ENCODE measurements at places on chromosomes 5 and 9.

DNA sequence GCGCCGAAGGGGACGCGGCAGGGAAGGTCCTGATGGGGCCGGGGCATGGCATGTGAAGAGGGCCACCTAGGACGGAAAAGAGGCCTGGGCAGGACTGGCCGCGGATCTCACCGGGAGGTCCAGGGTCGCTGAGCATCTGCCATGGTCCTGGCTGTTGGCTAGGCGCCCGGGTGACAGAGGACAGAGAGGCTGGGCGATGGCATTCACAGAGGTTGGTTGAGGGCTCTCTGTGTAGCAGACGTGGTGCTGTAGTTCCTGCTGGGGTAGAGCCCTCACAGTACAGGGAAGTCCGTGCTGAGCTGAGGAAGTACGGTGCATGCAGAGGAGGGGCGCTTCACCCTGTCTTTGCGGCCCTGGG lies 427 bp downstream of the PCYOX1L start:
- DNase-seq = no peak

- DNase-seq = peak; percentile 19
Observed at GRCh38 chr5:141338538-141339306, at the start of gene PCDHGA2. Gene PCDHGA2, plus strand, starts transcription at chr5:141338760.

DNA sequence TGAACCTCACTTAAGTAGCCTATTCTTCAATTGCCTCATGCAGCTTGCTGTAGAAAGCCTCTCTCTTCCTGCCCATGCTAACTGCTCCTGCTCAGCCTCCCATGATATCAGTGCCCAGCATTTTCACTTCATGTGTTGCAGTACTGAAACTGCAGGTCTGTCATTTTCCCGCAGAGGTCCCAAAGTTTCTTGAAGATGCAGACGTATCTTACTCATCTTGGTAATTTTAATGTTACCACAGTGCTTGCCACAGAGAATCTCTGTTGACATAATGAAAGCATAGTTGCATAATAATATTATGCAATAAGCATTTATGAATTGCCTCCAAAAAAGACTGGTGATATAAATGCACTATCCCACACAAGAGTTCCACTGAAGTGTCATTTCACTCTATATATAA lies 561.1 kb upstream of the DAP start:
- no peak for DNase-seq

DNA sequence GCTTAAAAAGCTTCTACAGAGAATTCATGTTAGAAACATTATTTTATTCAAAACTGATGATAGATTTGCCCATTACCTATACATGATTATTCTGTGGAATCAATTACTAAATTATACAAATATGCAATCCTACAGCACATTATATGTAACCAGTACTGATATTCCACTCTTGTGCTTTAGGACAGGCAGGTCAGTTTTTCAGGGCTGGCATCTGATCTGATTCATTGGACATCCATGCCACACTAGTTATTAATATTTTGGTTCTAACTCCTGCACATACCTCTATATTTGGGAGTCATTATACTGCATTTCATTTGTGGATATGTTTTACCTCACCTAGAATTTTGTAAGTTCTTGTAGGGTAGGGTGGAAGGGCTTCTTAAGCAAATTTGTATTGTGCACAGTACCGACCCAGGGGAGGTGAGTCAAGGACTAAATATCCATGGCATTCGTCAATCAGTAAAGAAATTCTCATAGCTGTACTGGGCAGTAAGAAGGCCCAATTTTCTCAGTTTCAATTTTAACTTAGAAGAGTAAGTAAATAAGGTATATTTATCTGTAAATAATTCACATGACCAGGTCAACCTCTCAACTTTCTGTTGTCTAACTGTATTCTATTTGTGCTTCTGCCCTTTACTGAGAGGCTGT lies 33.5 kb downstream of the ELOVL7 start:
- DNase-seq = no peak

GRCh38 chr9:99294850-99295461 lies 72.9 kb downstream of the SEC61B start:
- DNase-seq = no peak

DNA sequence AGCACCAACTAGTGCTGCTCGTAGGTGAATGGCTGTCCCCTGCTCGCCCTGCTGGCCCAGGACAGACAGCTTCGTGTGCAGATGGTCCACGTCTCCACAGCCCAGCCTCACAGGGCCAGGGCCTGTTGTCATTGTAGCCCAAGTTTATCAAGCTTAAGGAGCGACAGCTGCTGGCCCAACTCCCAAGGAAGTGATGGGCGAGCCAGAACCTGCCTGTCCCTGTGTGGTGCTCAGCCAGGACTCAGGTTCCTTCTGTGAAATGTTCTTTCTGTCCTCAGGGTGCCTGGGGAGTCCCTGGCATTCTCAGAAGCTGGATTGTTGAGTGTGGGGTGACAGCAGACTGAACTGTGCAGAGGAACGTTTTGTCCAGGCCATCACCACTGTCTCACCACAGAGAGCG lies 16.4 kb downstream of the TRIP13 start:
- no peak for DNase-seq

- DNase-seq = no peak
Observed at GRCh38 chr9:111805830-111806241, 11.1 kb upstream of the SHOC1 start.

DNA sequence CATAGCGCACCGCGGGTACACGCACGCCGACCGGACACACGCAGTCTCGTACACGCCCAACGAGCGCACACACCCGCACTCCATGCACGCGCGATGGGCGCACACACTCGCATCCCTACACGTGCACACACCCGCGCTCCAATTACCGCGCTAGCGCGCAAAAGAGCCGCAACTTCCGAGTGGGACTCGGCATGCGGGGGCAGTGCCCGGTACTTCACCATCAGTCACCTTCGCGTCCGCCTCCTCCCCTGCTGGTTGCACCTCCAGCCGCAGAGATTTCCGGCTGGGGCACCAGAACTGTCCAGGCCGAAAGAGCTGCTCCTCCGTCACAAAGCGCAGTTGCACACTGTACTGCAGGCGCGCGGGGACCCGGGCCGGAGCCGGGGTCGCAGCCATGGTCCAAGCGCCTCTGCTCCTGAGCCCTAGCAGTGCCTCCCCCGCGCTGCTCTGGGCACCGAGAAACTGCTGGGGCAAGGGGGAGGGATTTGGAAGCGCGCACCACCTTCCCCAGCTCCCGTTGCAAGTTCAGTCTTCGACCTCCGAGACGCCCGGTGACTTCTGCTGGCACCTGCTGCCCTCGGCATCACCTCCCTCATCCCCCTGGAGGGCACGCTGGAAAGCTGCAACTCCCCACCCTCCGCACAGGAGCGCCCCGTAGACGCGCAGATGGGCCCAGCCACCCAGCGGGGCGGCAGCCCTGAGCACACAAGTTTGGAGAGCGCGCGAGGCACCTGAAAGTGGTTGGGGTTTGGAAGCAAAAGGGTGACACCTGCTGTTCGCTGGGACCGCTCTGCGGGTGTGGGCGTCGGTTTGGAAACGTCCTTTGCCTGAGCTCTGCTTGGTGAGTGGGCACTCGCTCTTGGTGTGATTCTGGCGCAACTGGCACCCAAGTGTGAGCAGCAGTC lies 337.4 kb upstream of the PUM3 start:
- no peak for DNase-seq

GRCh38 chr9:131673531-131673930 lies 66.3 kb downstream of the RAPGEF1 start:
- DNase-seq = no peak

DNA sequence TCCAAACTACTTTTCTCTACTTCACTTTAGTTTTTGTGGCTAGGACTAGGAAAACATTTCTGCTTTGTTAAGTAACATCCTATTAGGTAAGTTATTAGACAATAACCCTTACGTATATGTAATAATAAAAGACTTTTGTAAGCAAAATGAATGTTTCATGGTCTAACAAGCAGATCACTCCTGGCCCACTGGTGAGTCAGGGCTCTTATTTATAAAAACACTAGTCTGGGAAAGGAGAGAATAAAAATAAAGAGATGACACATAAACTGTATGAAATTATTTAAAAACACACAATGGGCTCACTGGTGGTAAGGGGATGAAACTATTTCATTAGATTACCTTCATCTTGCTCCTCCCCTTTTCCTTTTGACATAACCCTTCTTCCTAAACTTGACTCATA lies 2212.2 kb upstream of the ACO1 start:
- DNase-seq = no peak

GRCh38 chr5:149452007-149452664 lies 73.0 kb upstream of the IL17B start:
- DNase-seq = no peak

GRCh38 chr9:137348769-137349470 lies 46.8 kb upstream of the NRARP start:
- no peak for DNase-seq

- peak; percentile 65 for DNase-seq
Observed at GRCh38 chr9:137025517-137025966, 2.5 kb downstream of the ABCA2 start.

GRCh38 chr5:76175051-76175666 lies 92.0 kb downstream of the SV2C start:
- DNase-seq = peak; percentile 73

- DNase-seq = no peak
Observed at GRCh38 chr5:980001-980588, 28.5 kb upstream of the NKD2 start.

- DNase-seq = no peak
Observed at GRCh38 chr9:114057161-114057885, 20.8 kb downstream of the AMBP start.

DNA sequence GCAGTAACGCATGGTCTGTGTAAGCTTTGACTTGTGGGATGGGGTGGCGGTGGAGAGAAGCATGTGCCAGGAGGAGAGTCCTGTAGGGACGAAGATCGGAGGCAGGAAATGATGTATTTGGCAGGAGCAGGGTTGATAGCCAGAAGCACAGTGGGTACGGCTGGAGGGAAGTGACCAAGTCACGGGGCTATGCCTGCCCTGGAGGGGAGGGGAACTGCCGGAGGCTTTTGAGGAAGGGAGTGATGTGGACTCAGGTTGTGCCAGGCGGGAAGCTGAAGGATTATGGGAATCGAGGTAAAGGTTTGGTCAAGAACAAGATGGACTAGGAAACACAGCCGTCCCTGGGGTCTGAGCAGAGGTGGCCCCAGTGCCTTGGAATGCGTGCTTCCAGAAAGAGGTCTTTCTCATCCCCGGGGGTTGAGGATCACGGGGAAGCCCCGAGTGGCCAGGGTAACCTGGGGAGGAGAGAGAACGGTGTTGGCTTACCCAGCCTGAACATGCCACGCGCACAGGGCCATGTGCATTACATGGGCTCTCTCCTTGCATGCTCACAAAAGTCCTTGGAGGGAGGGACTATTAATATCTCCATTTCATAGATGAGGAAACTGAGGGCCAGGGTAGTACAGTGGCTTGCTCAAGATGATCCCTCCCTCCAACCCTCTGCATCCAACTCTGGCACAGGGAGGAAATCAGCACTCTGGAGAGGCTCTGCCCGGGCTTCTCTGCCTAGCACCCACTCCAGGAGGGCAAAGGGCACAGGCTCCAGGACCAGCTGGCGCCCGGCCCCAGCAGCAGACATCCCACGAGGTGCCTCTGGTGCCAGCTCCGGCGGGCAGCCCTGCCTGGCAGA lies 253.8 kb downstream of the PBX3 start:
- DNase-seq = no peak

GRCh38 chr9:127698985-127699670 lies 7.7 kb upstream of the CFAP157 start:
- DNase-seq = peak; percentile 84
